Skeletal muscle tissue (tissue), 5 donors: ENCODE measurements at places on chromosomes 6 and 20. TPM values are rescaled to one million over a fixed set of nuclear protein-coding genes. Genes with fewer than 3 reads are reported as not detected.

ZBTB46 gene
- 52.2 TPM for total RNA-seq

HLA-DOB gene
- total RNA-seq: not detected

RIPPLY2 gene
- 1.6 TPM for total RNA-seq

SFTA2 gene
- total RNA-seq: not detected

DHX16 gene
- 23.0 TPM for total RNA-seq

NRN1 gene
- 13.6 TPM for total RNA-seq

ZFP64 gene
- 14.1 TPM for total RNA-seq

ADGB gene
- total RNA-seq: not detected

RBBP8NL gene
- total RNA-seq: not detected

CRYBG1 gene
- total RNA-seq: 3.7 TPM

SLC22A16 gene
- total RNA-seq: 1.0 TPM

SYTL3 gene
- 5.7 TPM for total RNA-seq

HFE gene
- total RNA-seq: 4.7 TPM

ZNF76 gene
- total RNA-seq: 16.7 TPM

LGSN gene
- total RNA-seq: not detected

MYLK2 gene
- 21.9 TPM for total RNA-seq

GLP1R gene
- not detected for total RNA-seq

OPRM1 gene
- not detected for total RNA-seq

SGK2 gene
- total RNA-seq: 1.0 TPM

NELFE gene
- total RNA-seq: 61.6 TPM

BPI gene
- 1.0 TPM for total RNA-seq

LAMA5 gene
- total RNA-seq: 14.1 TPM
